ENCODE measurements at places on chromosomes 12 and 14.

- peak; percentile 84 for DNase-seq
Measured at GRCh38 chr12:6946033-6946919, 2.5 kb downstream of the C12orf57 start.

DNA sequence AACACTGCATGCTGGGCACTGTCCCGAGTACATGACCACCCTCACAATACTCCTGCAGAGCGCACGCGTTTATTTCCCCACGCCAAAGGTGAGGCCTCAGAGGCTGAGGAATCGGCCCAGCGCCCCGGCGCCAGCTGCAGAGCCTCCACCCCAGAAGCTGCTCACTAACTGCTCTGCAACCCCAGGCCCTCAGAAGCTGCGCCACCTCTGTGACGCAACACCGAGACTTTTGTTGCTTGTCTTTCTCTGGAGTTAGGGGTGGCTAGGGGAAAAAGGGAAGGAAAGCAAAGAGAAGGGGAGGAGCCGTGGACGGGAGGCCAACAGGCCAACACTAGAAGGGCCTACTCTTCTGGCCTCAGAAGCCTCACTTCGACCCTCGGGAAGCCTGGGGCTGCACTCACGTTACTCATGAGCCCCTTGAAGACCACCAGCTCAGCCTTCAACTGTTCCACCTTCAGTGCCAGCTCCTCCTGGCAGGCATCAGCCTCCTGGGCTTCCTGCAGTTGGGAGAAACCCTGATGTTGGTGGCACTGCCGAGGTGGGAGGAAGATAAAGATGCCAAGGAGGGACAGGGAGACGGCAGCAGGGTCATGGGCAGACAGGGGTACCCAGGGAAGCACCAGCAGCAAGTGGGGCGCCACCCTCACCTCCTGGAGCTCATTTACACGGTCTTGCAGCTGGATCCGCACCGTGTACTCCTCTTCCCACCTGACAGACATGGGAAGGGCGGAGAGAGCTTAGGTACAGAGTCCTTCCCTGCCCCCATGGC is 5.4 kb downstream of the IFFO1 start:
- DNase-seq: no peak

- no peak for DNase-seq
Measured at GRCh38 chr12:95200128-95200894, 17.0 kb downstream of the FGD6 start.

DNA sequence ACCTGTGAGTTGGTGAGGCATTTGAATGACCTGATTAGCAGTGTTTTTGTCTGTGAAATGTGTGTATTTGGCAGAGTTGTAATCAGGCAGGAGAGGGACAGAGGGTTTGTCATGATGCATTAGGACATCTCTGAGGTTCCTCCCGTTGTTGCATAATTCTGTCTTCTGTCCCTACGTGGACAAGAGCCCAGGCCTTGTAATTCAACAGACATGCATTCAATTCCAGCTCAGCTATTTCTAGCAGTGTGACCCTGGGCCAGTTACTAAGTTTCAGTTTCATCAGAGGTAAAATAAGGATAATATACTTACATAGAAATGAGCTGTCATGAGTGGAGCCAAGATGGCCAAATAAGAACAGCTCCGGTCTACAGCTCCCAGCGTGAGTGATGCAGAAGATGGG is 208.6 kb downstream of the SLC38A4 start:
- DNase-seq: peak; percentile 21

DNA sequence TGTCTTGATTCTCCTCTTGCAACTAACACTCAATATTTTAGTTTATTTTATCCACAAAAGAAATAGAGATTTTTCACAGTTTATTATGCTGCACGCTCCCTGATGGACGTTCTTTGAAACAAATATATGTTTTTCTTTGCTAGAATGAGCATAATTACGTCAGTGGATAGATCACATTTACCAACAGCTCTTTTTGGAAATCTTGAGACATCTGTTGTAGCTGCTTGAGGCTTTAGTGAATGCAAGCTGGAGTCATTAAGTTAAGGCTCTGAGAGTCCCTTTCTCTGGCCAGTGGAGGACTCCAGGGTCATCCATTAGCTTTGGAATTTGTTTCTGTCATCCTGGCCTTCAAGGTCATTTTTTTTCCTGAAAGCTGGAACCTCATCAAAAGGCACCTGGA is 405.6 kb upstream of the TMEM132C start:
- DNase-seq: no peak

DNA sequence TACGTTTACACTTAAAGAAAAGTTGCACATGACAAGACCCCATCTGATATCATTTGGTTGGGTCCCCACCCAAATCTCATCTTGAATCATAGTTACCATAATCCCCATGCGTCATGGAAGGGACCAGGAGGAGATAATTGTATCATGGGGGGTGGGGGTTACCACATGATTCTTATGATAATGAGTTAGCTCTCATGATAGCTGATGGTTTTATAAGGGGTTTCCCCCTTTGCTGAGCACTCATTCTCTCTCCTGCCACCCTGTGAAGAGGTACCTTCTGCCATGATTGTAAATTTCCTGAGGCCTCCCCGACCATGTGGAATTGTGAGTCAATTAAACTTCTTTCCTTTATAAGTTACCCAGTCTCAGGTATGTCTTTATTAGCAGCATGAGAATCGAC is 60.3 kb downstream of the PHLDA1 start:
- DNase-seq: no peak

GRCh38 chr12:115012861-115013235 is 328.9 kb upstream of the TBX3 start:
- no peak for DNase-seq

DNA sequence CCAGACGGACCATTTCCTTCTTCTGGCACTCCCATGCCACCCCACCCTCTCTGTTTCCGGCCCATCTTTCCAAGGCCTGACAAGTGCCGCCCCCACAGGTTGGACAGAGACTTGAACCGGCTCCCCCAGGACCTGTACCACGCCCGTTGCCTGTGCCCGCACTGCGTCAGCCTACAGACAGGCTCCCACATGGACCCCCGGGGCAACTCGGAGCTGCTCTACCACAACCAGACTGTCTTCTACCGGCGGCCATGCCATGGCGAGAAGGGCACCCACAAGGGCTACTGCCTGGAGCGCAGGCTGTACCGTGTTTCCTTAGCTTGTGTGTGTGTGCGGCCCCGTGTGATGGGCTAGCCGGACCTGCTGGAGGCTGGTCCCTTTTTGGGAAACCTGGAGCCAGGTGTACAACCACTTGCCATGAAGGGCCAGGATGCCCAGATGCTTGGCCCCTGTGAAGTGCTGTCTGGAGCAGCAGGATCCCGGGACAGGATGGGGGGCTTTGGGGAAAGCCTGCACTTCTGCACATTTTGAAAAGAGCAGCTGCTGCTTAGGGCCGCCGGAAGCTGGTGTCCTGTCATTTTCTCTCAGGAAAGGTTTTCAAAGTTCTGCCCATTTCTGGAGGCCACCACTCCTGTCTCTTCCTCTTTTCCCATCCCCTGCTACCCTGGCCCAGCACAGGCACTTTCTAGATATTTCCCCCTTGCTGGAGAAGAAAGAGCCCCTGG is 1.2 kb upstream of the CMTM5 start:
- DNase-seq: no peak

GRCh38 chr12:79982086-79983062 is 47.5 kb upstream of the PPP1R12A start:
- DNase-seq: no peak

DNA sequence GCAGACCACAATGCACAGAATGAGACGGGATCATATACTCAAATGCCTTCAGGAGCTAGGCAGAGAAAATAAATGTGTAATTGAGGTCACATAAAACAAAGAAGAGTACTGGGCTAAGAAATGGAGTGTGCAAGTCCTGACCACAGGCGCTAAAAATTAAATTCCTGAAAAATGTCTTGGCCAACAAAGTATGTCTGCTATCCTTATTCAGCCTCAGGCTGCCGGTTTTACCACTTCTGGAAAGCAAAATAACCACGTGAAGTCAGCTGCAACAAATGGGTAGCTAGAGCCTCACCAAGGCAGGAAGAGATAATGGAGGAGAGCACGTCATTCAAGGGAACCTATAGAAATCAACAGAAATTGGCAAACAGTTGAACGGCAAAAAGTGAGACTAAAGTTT is 3.1 kb downstream of the PYGL start:
- DNase-seq: no peak

GRCh38 chr14:32507029-32507984 is 178.2 kb downstream of the AKAP6 start:
- DNase-seq: no peak

DNA sequence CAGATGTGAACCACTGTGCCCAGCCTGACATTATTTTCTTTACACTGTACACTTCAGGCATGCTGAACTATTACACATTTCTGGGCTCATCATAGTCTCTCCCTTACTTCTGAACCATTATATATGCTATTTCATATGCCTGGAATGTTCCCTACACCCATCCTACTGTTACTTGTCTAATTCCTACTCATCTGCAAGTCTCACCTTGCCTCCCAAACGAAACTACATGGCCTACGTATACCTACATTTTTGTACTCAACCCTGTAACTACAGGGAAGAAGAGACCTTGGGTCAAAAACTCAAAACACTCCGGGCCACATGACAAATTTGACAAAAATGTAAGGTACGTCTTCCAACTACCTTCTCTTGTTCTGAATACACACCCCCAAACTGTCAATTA is 9.5 kb upstream of the EEA1 start:
- DNase-seq: no peak

DNA sequence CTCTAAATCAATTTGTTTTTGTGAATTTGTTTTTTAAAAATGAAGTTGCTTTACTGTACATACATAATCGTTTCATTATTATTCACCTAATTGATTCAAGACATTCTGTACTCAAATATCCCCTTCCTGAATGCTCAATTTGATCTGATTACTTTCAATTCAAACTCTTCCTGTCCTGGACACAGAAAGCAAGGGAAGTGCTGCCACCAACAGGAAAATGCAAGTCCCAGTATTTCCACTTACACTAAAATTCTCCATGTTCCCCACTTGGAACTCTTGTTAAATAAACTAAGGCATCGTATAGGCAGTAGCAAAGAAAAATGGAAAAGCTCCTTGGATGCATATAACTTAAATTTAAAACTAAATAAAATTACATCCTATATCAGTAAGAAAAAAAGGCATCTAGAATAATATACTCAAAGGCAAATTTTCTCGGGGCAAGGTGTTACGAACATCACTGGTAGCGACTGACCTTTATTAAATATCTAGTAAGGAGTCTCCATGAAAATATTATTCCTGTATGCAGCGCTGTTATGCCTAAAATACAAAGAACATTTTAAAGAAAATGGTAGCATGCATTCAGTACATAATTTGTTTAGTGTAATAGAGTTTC is 72.0 kb upstream of the DBX2 start:
- peak; percentile 43 for DNase-seq

- DNase-seq: no peak
Measured at GRCh38 chr12:80714055-80714454, 2.7 kb upstream of the MYF5 start.

DNA sequence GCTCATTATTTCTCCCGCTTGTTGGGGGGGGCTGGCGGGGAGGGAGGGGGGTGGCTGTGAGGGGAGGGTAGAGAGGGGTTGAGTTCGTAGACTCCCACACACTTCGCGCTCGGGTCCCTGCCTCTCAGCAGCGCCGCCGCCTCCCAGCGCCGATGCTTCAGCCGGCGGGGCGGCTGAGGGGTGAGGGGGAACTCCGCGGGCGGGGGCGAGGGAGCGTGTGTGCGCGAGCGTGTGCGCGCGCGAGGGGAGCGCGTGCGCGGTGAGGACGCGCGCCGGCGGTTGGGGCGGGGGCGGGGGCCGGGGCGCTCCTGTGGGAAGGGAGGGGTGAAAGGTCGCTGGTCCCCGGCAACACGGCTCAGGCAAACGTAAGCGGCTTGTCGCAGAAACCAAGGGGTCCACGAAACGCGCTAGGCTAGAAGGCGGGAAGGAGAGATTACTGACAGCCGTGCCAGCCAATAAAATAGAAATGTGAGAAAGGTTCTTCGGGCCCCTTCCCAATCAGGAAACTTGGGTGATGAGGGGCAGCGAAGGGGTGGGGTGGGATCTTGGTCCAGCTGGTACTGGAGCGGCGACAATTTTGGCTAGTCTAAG is 343 bp upstream of the NOVA1 start:
- DNase-seq: no peak

DNA sequence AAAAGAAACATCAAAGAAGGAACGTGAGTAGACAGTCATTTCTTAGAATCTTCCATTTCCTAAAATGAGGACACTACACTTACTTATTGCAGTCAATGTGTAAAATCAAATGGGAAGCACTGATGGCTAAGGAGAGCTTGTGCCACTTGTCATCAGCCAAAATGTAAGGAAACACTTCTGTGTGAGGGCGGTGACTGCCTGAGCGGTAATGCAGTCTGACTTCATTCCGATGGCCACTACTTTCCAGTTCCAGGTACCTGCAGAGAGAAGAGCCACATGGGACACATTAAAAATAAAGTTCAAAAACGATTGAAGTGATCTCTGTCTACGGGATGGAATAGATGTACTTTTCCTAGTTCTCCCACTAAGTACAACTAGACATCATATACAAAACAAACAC is 96.3 kb downstream of the NELL2 start:
- no peak for DNase-seq

GRCh38 chr12:114018669-114019068 is 52.5 kb upstream of the RBM19 start:
- DNase-seq: no peak

GRCh38 chr12:104641862-104642261 is 185.1 kb downstream of the CHST11 start:
- no peak for DNase-seq

- DNase-seq: no peak
Measured at GRCh38 chr12:53328043-53328435, 6.6 kb upstream of the AAAS start.

DNA sequence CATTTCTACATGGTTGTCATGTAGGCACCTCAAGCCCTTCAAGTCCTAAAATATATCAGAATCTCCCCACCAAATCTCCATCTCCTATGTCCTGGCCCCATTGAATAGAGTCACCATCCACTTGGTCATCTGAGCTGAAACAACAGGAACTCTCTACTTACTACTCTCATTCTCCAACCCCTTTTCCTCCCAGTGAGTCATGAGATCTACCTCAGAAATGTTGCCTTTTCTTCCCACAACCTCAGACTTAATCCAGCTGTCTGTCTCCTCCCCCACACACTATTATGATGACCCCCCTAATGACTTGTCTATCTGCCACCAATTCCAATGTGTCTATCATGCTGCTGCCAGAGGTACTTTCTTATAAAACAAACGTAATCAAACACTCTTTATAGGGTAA is 72.3 kb upstream of the TMEM263 start:
- DNase-seq: no peak

DNA sequence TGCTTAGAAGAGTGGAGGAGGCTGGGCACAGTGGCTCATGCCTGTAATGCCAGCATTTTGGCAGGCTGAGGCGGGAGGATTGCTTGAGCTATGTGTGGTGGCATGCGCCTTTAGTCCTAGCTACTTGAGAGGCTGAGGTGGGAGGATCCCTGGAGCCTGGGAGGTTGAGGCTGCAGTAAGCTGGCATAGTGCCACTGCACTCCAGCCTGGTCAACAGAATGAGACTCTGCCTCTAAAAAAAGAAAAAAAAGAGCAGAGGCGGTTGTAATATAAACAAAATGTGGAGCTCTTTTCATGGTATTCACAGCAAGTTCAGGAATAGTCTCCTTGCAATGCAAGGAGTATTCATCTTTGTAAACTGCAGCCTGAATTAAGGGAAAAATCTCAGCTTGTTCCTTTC is 27.2 kb downstream of the ARID2 start:
- DNase-seq: no peak
